ENCODE measurements at places on chromosomes 4 and X. TPM values are rescaled to one million over a fixed set of nuclear protein-coding genes. Genes with fewer than 3 reads are reported as not detected.

RBM46 gene
- total RNA-seq, result 0.52 TPM

SLC34A2 gene
- 102 TPM for total RNA-seq

MAMLD1 gene
- total RNA-seq, result 0.52 TPM

IL3RA gene
- total RNA-seq, result not detected

SYTL5 gene
- total RNA-seq, result under 0.01 TPM

STARD8 gene
- 8.2 TPM for total RNA-seq

HOPX gene
- 1.2 TPM for total RNA-seq

PLP1 gene
- total RNA-seq, result not detected

IL2RG gene
- not detected for total RNA-seq

MTTP gene
- total RNA-seq, result 0.17 TPM

S100P gene
- not detected for total RNA-seq

USP26 gene
- total RNA-seq, result not detected

ZNF157 gene
- 0.17 TPM for total RNA-seq

CXorf51A gene
- total RNA-seq, result not detected

NPY5R gene
- total RNA-seq, result 0.17 TPM

PHOX2B gene
- total RNA-seq, result not detected

TMEM271 gene
- not detected for total RNA-seq

SPRY1 gene
- total RNA-seq, result 7.9 TPM

CFI gene
- 356 TPM for total RNA-seq

CPE gene
- 32.8 TPM for total RNA-seq

MAOB gene
- 21.6 TPM for total RNA-seq

DCAF8L1 gene
- not detected for total RNA-seq

COQ2 gene
- 17.1 TPM for total RNA-seq

ARFIP1 gene
- 51.9 TPM for total RNA-seq

Measured in renal cortical epithelial cell (primary cell).